T-helper 1 cell (primary cell): ENCODE measurements at places on chromosomes 7 and 10.

DNA sequence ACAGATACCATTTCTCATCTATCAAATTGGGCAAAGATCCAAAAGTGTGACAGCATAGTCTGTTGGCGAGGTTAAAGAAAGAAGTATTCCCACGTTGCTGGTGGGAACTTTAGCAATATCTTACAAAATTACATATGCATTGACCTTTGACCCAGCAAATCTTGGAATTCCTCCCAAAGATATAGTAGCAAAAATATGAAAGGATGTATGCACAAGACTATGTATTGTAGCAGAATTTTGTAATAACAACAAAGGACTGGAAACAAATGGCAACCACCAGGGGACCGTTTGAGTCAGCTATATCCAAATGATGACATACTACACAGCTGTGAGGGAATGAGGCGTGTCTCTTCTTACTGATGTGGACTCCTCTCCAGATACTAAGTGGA, 50.2 kb downstream of the KCNH2 start:
- DNase-seq: no peak

DNA sequence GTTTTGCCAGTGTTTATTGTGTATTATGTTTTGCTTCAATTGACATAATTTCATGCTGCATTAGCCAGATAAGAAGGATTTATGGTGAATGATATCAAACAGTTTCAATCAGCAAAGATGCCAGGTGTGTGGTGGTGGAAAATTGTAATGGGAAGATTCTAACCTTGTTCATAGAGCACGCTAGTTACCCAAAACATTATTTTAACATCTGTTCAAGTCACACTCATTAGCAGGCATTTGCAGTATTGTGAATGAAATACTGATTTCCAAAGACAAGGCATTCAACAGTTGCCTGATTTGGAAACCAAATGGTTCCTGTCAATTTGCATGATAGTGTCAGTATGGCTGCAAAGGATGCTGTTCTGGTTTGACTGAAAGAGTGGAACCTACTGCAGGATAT, 129.7 kb downstream of the EPC1 start:
- DNase-seq: no peak

DNA sequence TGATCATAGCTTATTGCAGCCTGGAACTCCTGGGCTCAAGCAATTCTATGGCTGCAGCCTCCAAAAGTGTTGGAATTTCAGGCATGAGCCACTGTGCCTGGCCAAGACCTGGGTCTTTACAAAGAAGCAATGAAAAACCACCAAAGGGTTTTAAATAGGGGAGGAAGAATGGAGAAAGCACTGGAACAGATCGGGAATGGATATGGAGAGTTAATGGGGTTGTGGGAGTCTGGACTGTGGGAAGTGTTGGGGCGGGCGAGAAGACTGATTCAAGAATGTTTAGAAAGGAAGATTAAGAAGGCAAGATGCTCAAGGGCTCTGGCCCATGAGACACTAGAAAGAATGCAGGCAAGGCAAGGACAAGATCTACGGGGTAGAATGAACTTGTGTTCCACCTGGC, 98.5 kb downstream of the CARD11 start:
- no peak for DNase-seq

GRCh38 chr10:120460776-120461175, 3.7 kb downstream of the PLPP4 start:
- DNase-seq: no peak

GRCh38 chr7:142036384-142036783, 40.7 kb downstream of the MGAM start:
- DNase-seq: no peak

GRCh38 chr10:6671976-6672375, 91.9 kb upstream of the PRKCQ start:
- no peak for DNase-seq

DNA sequence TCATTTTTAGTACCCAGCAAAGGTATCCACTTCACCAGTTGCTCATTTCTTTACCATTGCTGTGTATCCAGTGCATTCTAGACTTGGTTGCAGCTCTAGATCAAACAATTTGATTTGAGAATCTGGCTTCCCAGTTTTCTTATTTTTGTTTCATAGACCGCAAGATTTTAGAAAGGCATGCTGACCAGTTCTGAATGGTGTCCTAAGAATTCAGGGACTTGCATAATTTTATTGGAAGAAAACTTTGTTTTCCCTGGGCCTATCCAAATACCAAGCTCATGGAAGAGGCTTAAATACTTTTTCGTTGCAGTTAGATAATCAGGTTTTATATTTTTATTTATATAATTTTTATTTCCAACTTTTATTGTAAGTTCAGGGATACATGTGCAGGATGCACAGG, 58.3 kb downstream of the BICC1 start:
- no peak for DNase-seq

DNA sequence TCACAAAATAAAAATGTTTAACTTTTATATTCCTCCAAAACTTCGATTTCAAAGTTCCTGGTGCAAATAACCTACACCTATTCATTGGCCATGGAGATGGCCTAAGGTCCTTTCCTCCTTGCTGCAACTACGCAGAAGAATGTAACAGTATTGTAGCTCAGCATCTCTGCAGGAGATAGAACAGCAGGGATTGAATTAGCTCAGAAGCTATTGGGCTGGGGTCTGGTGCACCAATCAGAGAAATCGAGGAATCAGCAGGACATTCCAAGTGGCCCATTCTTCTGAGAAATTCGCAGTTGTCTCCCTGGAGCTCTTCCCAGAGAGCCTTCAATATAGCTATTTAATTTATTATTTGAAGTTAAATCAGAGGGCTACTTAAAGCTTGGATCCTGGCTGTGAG, 560.6 kb downstream of the GATA3 start:
- DNase-seq: no peak

GRCh38 chr7:152383341-152384234, 52.2 kb downstream of the KMT2C start:
- DNase-seq: no peak

DNA sequence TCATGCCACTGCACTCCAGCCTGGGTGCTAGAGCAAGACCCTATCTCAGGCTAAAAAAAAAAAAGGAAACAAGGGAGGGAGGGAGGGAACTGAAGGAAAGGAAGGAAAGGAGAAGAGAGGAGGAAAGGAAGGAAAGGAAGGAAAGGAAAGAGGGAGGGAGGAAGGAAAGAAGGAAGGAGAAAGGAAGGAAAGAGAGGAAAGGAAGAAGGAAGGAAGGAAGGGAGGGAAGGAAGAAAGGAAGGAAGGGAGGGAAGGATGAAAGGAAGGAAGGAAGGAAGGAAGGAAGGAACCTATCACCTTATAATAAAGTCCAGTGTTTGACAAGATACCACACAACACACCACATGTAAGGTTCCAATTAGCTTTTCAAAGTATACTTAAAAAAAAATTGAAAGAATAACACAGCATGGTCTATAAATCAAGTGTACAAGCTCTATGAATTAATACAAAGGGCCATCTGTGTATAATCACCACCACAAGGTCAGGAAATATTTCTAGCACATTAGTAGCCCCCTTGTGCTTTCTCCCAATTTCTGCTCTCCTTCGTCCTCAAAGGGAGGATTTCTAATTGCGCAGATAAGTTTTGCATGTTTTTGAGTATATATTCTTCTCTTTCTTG, 26.4 kb downstream of the RNF216 start:
- DNase-seq: no peak

DNA sequence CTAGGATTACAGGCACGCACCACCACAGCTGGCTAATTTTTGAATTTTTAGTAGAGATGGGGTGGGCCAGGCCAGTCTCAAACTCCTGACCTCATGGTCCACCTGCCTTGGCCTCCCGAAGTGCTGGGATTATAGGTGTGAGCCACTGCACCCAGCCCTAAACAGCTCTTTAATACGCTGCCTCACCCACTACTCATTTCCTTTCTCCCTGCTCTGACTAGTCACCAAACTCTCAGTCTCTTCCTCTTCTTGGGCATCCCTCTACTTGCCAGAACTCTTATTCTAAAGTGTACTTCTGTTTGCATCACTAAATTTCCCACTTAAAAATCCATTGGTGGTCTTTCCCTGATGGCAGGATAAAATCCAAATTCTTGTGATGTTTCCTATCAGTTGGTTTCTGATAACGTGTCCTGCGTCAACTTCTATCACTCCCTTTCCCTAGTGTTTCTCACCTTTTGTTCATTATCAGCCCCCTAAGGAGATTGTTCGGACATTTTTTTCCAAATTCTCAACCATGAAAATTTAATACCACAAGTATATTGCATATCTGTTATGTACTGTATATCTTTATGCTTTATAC, 124.7 kb downstream of the CUBN start:
- DNase-seq: no peak

DNA sequence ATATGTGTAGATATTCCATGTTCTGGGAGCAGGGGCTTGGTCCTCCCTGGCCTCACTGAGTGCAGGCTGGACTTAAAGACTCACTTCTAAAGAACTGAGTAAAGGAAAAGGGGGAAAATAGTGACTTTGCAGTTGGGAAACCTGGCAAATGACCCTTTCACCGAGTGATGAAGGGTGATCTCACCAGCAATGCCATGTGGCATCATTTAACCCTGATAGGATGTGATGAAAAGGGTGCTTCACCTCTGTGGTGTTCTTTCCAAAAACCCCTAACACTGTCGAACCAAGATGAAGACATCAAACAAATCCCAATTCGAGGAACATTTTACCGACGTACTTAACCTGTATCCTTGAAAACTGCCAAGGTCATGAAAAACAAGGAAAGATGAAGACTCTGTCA, 71.9 kb downstream of the AOAH start:
- DNase-seq: no peak

GRCh38 chr10:42549851-42550250, 88.5 kb downstream of the ZNF33B start:
- DNase-seq: no peak

- DNase-seq: no peak
These were observed 135.9 kb downstream of the ELAPOR2 start for GRCh38 chr7:86923527-86923926.

GRCh38 chr7:108838198-108838597, 268.5 kb downstream of the DNAJB9 start:
- no peak for DNase-seq

GRCh38 chr7:151491859-151492258, 27.8 kb downstream of the RHEB start:
- DNase-seq: no peak

DNA sequence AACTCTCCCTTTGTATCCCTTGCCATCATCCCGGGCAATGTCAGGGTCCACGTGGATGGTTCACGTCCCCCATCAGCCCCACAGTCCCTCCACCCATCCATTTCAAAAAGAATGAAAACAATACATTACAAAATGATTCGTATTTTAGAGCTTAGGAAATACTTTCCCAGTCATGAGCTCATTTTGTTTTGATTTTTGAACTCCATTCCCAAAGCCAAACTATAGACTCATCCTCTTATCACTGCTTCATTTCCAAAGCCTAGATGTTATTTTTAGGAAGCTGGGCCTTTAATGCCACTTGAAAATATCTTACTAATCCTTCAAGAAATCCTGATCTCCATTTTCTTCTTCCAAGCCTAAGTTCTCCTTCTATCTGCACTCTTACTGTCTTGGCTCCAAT, 72.1 kb downstream of the WNT2 start:
- DNase-seq: no peak

- DNase-seq: no peak
These were observed 28.9 kb downstream of the CNPY1 start for GRCh38 chr7:155517452-155517851.

DNA sequence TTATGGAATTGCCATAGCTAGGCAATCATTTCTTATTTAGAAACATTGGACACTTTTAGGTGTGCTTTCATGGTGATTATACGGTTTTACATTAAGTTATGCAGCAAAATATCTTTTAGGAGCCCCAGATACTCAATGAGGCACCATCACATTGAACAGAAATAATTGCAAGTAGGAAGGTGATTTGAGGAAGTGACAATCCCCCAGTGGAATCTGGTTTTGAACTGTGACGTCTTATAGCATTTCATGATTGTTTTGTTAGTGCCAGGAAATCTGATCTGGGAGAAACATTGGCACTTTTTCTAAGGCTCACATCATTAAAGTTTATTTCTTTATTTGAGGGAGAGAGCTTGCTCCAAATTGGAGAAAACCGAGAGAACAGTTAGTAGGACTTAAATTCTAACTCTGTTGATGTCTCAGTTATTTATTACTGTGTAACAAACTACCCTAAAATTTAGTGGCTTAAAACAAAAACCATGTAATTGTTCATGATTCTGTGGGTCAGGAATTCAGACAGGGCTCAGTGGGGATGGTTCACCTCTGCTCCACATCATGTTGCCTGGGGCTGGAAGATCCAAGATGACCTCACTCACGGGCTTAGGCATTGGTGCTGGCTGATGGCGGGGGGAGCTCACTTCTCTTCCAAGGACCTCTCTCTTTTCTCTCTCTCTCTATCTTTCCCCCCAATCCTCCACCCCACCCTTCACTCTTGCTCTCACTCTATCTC, 78.2 kb upstream of the STEAP1B start:
- no peak for DNase-seq

GRCh38 chr7:953547-954327, 743 bp downstream of the ADAP1 start:
- no peak for DNase-seq

DNA sequence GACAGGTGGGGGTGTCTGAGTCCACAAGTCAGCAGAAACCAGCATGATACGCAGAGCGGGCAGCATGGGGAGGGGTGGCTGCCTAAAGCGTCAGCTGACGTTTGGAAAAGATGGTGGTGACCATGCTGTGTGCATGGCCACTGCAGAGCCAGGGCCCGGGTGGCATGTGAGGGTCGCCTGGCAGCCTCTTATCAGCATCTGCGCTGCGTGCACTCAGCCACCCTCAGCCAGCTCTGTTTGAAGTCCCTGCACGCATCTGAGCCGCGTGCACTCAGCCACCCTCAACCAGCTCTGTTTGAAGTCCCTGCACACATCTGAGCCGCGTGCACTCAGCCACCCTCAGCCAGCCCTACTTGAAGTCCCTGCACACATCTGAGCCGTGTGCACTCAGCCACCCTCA, 61.5 kb downstream of the WDR37 start:
- DNase-seq: no peak

GRCh38 chr10:123635745-123636144, 30.4 kb upstream of the GPR26 start:
- no peak for DNase-seq

GRCh38 chr7:25759748-25760147, 392.2 kb upstream of the NFE2L3 start:
- DNase-seq: no peak

DNA sequence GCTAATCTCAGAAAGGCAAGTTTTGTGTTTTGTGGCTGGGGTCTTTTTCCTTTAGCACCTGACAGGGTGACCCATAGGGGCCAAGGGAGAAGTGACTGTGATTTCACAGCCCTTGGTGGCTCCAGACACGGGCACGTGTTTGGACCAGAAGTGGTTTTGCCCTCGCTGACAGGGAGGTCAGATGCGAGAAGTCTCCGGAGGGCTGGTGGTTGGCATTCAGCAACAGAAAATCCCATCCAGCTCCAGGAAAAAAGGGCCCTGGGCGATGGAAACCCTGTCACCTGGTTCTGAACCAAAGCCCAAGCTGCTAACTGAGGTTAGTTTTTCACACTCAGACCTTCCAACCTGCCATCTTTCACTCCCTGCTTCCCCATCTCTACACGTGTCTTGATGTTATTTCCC, 272.9 kb downstream of the TRIL start:
- no peak for DNase-seq

DNA sequence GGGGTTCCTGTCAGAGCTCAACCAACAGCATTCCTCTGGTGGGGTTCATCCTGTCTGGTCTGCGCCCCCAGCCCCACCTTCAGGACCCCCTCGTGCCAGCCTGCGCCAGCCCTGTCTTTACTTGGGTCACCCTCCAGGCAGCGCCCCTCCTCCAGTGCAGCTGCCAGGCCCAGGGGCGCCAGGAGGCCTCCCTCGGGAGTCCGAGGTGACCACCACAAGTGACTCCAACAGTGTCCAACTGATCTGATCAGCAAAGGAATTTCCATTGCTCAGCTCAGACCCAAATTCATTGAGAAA, 10.6 kb downstream of the WDR86 start:
- DNase-seq: no peak
